ENCODE measurements at places on chromosomes 5 and 9.

DNA sequence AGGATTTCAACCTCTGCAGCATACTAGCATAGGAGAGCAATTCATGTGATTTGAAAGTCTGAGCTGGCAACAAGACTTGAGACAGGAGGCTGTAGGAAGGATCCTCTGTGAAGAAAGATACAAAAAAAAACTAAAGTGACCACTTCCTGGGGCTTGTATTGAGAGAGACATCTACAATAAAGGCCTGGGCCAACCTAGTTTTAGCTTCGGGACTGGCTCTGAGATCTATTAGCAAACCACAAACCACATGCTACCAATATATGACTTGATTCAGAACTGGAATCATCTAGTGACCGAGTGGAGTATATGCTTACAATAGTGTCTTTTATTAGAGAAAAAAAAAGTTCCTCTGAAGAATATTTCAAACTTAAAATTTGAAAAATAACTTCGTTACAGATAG, 1448.9 kb upstream of the CDH6 start:
- no peak for DNase-seq

- DNase-seq = no peak
Observed at GRCh38 chr9:77876091-77876490, 155.5 kb downstream of the GNAQ start.

- no peak for DNase-seq
Observed at GRCh38 chr9:7001571-7001970, 243.8 kb downstream of the KDM4C start.

- DNase-seq = no peak
Observed at GRCh38 chr9:16069671-16070454, 517.0 kb downstream of the CCDC171 start.

DNA sequence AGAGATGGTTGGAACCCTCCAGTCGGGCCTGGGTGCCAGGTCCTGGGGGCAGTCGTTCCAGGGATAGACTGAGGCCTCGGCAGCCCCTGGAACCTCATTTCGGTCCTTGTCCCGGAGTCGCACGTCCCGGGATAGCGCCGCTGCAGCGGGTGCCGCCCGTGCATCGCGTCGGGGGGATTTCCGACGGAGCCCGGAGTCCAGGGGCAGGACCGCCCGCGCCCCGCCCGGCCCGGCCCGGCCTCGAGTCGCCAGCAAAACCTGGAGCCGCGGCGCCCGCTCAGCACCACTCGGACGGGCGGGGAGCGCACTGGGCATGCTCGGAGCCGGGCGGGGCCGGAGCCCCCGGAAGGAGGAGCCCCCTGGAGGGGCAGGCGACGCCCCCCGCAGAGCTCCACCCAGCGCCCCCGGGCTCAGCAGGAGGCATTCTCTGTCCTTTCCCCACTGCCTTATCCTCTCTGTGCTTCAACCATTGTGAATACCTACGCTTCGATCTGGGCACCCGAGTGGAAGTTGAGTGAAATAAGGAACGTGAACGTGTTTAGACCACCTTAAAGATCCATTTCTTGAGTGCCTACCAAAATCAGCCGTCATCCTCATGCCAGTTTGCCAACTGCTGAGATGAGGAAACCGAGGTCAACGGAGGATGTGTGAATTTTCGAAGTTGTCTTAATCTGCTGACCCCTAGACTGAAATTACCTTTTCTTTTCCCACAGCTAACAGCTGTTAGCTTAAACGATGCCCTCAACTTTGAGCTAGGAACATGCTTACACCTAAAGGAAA, 1.7 kb upstream of the PTPN3 start:
- DNase-seq = peak; percentile 89

- no peak for DNase-seq
Observed at GRCh38 chr9:85730916-85731630, 10.7 kb downstream of the AGTPBP1 start.

DNA sequence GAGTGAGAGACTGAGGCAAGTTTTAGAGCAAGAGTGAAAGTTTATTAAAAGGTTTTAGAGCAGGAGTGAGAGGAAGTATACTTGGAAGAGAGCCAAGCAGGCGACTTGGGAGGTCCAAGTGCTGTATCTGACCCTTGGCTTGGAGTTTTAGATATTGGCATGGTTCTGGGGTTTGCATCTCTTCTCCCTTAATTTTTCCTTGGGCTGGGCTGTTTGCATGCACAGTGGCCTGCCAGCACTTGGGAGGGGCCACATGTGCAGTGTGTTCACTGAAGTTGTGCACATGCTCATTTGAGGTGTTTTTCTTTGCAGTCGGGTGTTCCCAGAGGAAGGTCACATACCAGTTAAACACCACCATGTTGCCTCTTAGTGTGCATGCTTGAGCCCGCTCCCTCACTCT, 464.1 kb downstream of the DMRT2 start:
- DNase-seq = no peak

- DNase-seq = no peak
Observed at GRCh38 chr9:2465921-2466460, 155.6 kb upstream of the VLDLR start.

DNA sequence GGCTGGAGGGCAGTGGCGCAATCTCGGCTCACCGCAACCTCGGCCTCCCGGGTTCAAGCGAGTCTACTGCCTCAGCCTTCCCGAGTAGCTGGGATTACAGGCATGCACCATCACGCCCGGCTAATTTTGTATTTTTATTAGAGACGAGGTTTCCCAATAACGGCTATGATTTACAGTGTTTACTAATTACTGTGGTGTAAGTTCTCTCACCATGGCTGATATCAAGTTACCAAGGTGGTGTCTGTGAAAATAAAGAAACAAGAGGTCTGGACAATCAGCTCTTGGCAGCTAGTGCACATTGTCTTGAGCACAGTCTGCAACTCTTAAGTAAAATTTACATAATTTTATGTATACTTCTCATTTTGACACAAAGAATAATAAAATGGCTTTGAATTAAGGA, 385.5 kb upstream of the COX7C start:
- DNase-seq = no peak

- DNase-seq = no peak
Observed at GRCh38 chr5:98069876-98070512, 703.5 kb upstream of the RGMB start.

DNA sequence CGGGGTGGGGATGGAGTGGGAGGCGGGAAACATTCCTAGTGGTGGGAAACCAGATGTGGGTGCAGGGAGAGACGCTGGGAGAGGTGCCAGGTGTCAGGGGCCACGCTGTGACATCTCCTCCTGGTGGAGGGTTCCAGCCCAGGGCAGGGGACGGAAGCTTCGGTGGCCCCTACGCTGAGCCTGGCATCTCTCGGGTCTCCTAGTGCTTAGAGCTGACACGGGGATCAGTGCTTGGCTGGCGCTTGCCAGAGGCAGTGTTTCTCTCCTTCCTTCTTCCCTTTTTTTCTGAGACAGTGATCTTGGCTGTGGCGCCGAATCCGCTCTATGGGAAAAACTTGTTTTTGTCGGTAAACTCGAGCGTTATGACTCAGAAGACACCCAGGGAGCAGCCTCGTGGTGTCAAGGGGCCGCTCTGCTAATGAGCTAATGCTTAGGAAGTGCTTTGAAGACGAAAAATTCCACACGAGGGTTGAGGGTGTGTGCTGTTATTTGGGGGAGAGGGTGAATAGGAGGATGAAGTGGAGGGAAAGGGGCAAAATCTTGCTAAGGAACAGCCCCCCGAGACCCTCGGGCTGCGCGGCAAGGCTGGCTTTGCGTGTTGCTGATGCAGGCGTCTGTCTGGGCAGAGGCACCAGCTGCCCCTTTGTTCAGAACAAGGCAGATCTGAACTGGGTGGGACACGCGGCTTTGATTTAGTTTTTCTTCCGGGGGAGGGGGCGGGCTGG, 20.4 kb upstream of the IER5L start:
- DNase-seq = no peak

DNA sequence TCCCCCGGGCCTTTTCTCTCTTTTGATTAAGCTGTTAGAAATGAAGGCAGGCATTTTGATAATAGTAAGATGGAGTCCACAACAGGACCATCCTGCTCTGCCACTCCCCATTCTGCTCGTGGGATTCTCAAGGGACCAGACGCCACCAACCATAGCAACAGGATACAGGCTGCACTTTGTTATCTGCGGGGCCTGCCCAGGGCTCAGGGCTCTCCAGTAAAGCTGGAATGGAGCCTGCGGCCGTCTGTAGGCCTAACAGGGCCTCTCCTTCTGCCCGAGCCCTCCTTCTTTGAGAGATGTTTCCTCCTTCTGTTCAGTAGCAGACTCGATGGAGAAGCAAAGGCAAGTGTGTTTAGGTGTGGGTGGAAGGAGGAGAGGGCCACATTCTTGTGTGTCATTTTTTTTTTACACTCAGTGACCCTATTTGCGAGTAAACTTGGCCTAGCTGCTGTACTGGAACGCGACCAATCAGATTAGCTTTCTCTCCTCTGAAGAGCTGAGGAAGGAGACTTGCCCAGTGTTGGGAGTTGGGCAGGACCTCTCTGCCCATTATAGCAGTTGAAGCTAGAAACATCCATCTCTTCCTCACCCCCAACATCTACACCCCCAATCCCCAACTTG, 8.9 kb upstream of the EPB41L4B start:
- DNase-seq = no peak

DNA sequence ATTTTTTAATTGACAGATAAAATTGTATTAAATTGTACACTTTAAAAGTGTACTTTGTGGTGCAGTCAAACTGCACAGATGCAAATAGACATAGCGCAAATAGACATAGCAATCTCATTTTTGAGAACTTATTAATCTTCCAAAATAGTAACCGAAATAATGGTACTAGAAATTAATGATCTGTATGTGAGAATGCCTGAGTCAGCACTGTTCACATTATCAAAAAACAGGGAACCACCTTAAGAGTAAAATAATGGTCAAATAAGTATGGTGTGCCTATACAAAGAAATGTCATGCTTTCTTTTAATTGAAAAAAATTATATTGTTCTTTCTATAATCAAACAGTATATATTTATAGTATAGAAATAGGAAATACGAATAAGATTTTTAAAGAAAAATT, 461.9 kb downstream of the EFNA5 start:
- no peak for DNase-seq

- no peak for DNase-seq
Observed at GRCh38 chr5:172630986-172631385, 10.1 kb upstream of the NEURL1B start.

DNA sequence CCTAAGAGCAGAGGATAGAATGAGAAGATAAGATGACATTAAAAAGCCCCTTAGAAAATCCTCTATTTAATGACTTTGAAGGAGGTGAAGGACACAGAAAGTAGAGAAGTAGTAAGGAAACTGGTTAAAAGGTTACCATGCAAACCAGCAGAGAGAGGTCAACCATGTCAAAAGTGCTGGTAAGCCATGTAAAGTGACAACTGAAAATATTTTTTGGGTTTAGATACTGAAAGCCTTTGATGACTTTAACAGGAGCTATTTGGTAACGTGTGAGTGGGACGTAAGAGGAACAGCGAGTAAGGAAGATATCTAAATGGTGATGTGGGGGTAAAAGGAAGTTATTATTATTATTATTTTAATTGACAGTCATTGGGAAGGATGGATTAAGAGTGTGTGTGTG, 56.9 kb downstream of the MACIR start:
- DNase-seq = no peak

DNA sequence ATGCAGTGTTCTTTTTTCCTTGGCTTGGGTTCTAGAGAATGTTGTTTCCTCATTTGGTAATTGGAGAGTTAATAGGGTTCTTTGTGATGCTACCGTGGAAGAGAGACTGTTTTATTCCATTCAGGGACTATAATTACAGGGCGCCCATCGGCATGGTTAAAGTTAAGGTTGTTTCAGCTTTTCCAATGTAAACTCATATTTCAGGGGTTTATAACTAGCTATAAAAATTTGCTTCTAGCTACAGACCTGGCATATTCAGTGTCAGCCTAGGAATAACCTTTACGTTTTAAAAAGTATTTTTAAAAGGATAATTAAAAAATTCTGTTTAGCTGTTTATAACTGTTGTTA, 99.1 kb downstream of the AOPEP start:
- DNase-seq = no peak

DNA sequence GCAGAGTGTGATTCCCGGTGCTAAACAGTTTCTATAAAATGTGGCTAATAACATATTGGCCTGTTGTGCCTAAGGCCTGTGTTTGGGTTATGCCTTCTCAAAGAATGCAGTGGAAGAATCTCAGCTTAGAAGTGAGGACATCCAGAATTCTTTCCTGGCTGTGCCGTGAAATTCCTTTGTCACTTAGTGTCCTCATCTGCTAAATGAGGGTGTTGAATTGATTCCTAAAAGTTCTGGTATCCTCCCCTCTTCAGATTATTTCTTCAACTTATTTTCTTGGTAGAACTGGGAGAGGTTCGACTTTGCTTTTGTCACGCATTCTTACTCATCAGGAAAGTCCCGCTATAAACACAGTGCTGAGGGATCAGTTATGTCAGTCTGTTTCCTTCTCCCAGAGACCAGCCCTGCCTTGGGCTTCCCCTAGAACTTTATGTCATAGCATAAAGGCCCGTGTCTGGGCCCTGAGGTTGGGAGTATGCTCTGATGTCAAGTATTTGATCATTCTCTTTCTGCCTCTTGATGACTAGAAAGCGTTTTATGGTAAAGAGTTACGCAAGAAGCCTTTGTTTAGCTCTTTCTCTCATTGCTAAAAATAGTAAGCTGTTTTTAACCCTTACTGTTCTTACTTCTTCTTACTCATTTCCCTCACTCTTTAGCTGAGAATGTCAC, 29.5 kb downstream of the MTAP start:
- no peak for DNase-seq

GRCh38 chr5:14286574-14287421, 143.7 kb downstream of the TRIO start:
- no peak for DNase-seq

DNA sequence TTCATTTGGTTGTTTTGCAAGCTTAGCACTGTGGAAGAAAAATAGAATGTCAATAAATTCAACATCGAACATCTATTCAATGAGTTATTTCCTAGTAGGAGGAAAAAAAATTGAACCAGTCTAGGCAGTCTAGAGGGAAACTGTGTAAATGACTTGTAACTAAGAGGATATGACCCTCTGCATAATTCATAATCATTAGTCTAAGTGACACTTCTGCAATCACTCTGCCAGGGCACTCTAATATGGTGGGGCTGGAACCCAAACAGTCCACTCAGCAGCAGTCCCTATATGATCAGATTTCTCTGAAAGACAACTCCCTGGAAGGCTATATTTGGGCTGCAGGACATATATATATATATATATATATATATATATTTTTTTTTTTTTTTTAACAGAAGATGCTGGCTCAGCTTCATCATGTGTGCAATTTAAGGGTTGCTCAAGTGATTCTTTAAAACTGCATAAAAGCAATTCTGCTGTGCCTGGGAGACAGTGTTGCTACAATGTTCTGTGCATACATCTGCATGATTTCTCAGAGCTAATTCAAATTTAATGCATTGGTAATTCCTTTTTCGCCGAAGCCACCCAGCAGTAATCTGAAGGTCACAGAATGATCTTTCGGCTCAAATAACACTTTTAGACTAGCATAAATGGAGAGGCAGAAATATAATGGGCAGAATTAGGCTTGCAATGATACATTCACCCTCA, 482.1 kb upstream of the ZNF608 start:
- no peak for DNase-seq

- DNase-seq = no peak
Observed at GRCh38 chr5:75265731-75266130, 29.1 kb upstream of the ANKRD31 start.

- peak; percentile 92 for DNase-seq
Observed at GRCh38 chr9:69122082-69122548, 52.0 kb upstream of the TJP2 start.

- no peak for DNase-seq
Observed at GRCh38 chr5:96816411-96816939, 8.7 kb upstream of the ERAP1 start.
